BJ (cell line): ENCODE measurements at places on chromosomes 1 and 21. TPM values are rescaled to one million over a fixed set of nuclear protein-coding genes. Genes with fewer than 3 reads are reported as not detected.

Gene NUP210L
- polyA plus RNA-seq = not detected in 2 replicates

Gene KRTAP10-11
- not detected in 2 replicates for polyA plus RNA-seq

Gene RASSF5
- polyA plus RNA-seq = 1.2 and 2.1 TPM in 2 replicates

Gene CENPF
- 10.9 and 18.7 TPM in 2 replicates for polyA plus RNA-seq

Gene IGSF9
- polyA plus RNA-seq = not detected in 2 replicates

DNA sequence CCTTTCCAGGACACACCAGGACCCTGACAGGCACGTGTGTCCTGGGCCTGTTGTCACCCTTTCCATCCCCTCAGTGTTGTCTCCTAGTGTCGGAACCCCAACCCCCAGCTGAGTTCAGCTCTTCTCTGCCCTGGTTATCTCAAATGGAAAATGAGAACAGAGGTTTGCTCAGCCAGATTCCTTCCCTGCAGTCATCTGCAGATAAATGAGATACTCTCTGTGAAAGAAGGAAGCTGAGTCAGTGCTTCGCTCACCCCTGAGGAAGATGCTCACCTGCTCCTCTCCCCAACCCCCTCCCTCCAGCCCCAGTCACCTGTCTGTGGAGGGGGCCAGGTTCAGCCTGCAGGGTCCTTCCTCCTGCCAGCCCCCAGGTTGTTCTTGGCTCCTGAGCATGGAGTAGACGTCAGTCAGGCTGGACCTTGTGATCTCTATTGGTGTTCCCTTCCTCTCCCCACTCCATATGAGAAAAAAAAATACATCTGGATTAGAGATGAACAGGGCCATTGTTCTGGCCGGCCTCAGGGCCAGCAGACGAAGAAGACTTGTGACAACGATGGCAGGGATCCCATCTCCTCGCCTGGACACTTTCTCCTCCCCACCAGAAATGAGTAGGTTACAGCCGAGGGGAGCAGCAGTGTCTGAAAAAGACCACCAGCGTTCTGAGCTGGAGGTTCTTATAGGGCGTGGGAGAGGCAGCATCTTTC lies 20.9 kb downstream of the PHGDH start:
- DNase-seq = no peak

- no peak for DNase-seq
Observed at GRCh38 chr1:91120421-91120820, 98.6 kb upstream of the ZNF644 start.
